ENCODE measurements at places on chromosomes 11 and 22. TPM values are rescaled to one million over a fixed set of nuclear protein-coding genes. Genes with fewer than 3 reads are reported as not detected.

GRCh38 chr11:63775191-63775590 is 6.6 kb upstream of the ZFTA start:
- no peak for DNase-seq

DNA sequence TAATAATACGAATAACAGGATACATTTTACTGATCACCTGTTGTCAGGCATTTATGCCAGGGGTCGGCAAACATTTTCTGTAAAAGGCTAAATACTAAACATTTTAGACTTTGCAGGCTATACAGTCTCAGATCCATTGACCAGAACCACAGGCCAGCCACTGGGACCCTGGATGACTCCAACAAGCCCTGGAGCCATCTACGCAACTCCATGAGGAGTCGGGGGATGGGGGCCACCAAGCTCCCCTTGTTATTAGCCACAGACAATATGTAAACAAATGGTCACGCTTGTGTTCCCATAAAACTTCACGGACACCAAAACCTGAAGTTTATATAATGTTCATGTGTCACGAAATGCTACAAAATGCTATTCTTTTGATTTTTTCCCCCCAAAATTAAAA is 54.4 kb upstream of the EMID1 start:
- DNase-seq, result no peak

- DNase-seq, result no peak
Measured at GRCh38 chr22:27262361-27262760, 539.2 kb downstream of the MN1 start.

MIAT gene
- total RNA-seq, result 6.8 TPM

DNA sequence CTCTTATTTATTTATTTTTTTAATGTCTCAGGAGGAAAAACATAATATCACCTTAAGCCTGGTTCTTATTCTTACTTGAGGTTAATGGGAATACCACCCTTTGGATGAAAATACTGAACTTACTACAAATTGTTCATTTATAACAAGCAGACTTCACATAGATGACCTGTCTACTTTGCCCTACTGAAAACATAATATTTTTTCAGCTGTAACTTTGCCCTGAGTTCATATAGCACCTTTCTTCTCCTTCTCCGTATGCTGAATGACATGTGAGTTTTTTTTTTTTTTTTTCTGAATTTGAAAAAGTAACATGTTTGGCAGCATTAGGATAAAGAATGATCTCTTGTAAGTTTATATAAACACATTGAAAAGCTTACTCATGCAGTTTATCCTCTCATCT is 186.8 kb downstream of the TMEM135 start:
- no peak for DNase-seq

MAPK8IP1 gene
- total RNA-seq, result 7.3 TPM

DNA sequence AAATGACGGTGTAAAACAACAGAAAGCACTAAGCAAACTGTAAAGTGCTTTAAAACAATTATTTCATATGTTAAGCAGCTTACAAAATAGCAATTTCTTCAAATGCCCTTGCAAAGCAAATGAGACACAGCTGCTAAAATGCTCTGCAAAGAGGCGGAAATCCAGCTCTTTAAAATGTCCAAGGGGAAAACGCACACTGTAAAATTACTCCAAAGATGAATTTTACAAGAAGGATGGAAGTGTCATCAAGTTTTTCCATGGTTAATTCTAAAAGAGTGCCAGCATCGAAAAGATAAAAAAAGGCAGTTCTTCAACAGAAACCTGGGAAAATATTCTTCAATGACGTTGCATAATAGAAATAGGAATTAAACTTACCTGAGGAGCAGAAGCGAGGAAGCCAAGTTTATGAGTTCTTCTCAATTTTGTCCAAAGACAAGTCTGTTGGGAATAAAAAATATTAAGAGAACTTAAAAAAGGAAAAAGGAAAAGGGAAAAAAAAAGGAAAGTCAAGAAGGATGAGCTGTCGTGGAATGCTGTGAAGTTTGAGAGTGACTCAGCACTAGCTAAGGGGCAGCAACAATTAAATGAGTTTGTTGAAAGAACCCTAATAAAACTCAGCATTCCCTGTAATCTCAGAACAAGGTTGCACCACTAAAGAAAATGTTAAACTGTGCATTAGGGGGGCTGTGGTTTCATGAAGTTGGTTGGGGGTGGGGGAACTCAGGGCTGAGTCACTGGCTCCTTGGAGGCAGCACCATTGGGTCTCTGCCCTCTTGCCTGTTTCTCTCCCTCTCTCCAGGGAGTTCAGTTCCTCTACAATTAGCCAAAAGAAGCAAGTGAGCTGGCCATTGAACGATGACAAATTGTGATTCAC is 64.2 kb upstream of the BLID start:
- no peak for DNase-seq

- no peak for DNase-seq
Measured at GRCh38 chr11:8650401-8650990, 32.0 kb downstream of the TRIM66 start.

DNA sequence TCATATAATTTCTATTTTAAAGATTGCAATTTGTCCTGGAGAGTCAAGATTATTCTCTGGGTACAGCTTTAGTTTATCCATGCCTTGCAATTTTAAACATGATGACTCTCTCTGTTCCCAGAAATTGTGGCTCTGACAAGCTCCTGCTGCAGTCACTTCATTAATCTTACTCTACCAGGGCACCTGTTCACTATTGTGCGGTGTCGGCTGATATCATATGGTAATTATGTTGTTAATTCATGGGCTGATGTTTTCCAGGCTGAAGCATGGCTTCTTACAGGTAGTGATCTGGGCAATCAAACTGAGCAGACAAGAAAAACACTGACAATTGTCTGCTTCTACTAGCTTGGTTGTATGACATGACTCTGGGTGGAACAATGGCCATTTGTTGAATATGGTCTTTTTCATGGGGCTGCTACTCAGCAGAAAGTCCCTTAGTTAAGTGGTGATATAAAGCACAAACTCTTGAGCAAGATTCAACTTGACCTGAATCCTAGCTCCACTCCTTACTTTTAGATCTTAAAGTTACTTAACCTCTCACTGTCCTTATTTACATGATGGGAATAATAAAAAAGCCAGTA is 230.7 kb downstream of the FAT3 start:
- DNase-seq, result no peak

RASSF10 gene
- 4.3 TPM for total RNA-seq

GRCh38 chr11:74725701-74726100 is 5.5 kb downstream of the CHRDL2 start:
- DNase-seq, result no peak

GRCh38 chr11:57153448-57153847 is 28.3 kb upstream of the LRRC55 start:
- DNase-seq, result no peak

KRTAP5-11 gene
- total RNA-seq, result not detected

SEC14L6 gene
- 14.8 TPM for total RNA-seq

DNA sequence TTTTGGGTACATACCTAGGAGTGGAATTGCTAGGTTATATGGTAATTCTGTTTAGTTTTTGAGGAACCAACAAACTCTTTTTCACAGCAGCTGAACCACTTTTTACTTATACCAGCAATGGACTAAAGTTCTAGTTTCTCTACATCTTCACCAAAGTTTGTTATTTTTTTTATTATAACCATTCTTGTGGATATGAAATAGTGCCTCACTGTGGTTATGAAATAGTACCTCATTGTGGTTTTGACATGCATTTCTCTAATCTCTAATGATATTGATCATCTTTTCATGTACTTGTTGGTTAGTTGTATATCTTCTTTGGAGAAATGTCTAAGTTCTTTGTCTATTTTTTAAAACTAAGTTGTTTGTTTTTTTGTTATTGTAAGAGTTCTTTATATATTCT is 27.2 kb downstream of the STIM1 start:
- no peak for DNase-seq

- DNase-seq, result no peak
Measured at GRCh38 chr11:103798446-103798845, 238.0 kb upstream of the DDI1 start.

GRM5 gene
- 0.21 TPM for total RNA-seq

PDGFD gene
- total RNA-seq, result 3.9 TPM

KCNA4 gene
- 0.32 TPM for total RNA-seq

- DNase-seq, result no peak
Measured at GRCh38 chr11:96278039-96278897, 64.7 kb downstream of the MAML2 start.

GRCh38 chr11:89484896-89485295 is 6.3 kb downstream of the NOX4 start:
- no peak for DNase-seq

DNA sequence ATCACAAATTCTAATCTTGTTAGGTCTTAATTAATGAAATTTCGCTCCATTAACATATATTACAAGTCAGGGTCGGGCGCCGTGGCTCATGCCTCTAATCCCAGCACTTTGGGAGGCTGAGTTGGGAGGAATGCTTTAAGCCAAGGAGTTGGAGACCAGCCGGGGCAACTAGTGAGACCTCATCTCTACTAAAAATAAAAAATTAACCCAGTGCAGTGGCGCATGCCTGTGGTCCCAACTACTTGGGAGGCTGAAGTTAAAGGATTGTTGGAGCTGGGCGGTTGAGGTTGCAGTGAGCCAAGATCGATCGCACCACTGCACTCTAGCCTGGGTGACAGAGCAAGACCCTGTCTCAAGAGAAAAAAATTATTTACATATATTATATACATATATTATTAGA is 1.9 kb downstream of the TMA7B start:
- no peak for DNase-seq

- DNase-seq, result no peak
Measured at GRCh38 chr11:30281476-30282288, 41.2 kb upstream of the ARL14EP start.

DNA sequence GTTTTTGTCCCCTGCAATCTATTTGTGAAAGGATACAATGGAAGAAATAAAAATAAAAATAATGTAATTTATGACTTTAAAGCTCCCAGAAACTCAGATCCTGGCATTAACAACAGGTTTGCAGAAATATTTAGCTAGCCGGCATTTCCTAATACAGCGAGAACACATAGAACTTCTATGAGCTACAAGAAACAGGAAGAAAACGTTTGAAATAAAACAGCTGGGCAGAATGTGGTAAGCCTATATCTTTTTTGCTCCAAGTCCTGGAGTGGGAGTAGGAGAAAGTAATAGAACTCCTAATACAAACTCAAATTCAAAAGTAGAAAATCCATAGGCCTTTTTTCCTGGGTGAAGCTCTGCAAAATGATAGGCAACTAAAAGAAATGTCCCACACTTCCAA is 29.6 kb upstream of the FIBIN start:
- DNase-seq, result no peak

DNA sequence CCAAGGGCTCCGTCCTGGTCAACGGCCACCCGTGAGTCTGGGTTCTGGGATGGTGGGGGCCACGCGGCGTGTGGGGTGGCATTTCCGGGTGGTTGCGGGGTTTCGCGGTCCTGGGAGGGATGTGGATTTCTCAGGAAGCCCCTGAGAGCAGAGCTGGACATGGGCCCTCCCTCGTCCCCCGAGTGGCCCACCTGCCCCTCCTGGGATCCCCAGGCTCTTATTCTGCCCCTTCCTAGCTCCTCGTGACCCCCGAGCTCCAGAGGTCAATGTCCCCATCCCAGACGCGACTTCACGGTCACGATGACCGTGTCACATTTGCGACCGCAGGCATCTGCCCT is 4.4 kb downstream of the MUC5AC start:
- no peak for DNase-seq

DNA sequence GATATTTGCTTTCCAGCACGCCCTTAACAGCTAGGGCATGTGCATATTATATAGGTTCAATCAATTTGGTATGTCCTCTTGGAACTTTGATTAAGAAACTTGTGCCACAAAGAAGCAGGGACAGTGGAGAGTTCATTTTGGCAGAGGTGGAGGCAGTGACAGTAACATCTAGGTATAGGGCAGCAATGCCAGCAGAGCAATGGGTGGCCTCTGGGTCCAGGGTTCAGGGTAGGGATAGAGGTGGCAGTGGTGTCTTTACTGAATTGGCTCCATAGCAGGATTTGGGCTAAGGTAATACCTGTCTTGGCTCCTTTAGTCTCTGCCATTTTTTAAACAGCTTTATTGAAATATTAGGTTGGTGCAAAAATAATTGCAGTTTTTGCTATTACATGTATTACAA is 24.4 kb upstream of the POLD3 start:
- no peak for DNase-seq

DNA sequence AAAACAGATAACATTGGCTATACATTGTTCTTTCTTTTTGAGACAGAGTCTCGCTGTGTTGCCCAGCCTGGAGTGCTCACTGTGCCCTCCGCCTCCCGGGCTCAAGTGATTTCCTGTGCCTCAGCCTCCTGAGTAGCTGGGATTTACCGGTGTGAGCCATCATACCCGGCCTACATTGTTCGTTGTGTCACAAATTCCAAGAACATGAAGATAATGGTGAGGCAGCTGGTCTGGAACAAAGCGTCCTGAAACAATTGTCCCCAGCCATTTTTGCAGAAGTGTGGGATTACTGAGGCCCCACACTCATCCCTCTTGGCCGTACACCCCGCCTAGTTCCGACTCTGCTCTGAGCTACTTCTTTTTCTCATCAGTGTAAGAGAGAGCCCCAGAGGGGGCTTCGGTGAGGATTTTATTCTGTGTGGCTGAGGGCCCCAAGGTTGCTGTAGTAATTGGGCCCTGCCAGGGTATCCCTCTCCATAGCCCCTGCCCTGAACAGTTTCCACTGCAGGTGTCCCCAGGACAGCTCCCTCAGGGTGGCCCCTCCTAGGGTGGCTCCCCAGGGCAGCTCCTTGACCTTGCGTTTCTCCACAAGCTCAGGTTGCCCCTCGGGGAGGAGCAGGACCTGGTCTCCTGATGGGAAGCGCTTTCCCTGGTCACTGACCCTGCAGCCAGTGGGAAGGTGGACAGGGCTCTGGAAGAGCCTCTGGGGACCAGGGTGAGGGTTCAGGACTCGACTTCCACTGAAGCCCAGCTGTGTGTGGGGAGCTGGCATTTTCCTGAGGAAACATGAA is 13.1 kb upstream of the ARSA start:
- no peak for DNase-seq

DNA sequence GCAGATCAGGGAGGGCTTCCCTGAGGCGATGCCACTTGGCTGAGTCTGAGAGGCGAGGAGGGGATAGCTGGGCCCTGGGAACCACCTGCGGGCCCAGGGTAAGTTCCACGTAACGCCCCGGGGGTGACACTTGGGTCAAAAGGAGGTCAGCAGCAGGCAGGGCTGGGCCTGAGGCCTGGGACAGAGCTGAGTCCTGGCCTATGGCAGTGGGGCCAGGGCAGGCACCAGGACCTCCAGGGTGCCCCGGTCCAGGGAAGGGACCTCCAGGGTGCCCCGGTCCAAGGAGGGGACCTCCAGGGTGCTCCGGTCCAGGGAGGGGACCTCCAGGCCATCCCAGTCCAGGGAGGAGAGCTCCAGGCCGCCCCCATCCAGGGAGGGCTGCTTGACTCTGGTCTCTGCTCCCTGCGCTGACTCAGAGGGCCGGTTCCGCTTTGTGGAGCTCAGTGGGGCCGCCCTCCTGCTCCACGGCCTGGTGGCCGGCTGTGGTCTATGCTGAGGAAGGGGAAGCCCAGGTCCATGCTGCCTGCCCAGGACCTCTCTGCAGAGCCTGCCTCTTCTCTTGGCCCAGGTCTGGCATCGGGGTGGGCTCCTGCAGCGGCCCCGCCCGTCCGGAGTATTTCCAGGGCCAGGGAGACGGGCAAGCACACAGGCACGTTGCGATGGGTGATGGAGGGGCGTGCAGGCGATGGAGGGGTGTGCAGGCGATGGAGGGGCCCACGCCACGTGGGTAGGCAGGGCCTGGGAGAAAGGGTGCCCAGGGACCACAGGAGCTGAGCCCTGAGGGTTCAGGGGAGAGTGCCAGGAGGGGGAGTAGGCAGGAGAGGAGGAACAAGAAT is 19.5 kb upstream of the WNT7B start:
- peak; percentile 86 for DNase-seq

SORL1 gene
- total RNA-seq, result 74.0 TPM
